ENCODE measurements at places on chromosomes 3 and 15.

GRCh38 chr15:30038667-30039523 lies 43.9 kb upstream of the GOLGA8J start:
- DNase-seq: no peak

- no peak for DNase-seq
These were observed 51.8 kb downstream of the SERP1 start for GRCh38 chr3:150494411-150494977.

GRCh38 chr3:145882436-145882835 lies 278.5 kb downstream of the PLOD2 start:
- DNase-seq: no peak

GRCh38 chr3:116614795-116615362 lies 94.7 kb upstream of the TUSC7 start:
- no peak for DNase-seq

GRCh38 chr15:36912311-36912712 lies 188.0 kb downstream of the MEIS2 start:
- DNase-seq: no peak

- DNase-seq: no peak
These were observed 55.2 kb downstream of the PGPEP1L start for GRCh38 chr15:98952381-98952803.

- peak; percentile 13 for DNase-seq
These were observed 36.3 kb upstream of the PLA2G4E start for GRCh38 chr15:42056934-42057798.

- no peak for DNase-seq
These were observed 353.9 kb upstream of the TPRG1 start for GRCh38 chr3:188817935-188818269.

DNA sequence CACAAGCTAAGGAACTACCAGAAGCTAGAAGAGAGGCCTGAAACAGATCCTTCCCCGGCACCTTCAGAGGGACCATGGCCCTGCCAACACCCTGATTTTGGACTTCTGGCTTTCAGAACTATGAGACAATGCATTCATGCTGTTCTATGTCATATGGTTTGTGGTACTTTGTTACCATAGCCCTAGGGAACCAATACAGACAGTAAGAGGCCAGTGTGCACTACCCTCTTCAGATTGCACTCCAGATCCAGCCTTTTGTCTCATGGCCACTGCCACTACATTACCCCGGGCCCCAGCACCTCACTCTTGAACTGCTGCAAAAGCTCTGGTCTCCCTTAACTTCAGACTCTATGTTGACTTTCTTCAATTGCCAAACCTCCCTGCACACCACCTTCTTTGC lies 24.0 kb downstream of the AAGAB start:
- no peak for DNase-seq

DNA sequence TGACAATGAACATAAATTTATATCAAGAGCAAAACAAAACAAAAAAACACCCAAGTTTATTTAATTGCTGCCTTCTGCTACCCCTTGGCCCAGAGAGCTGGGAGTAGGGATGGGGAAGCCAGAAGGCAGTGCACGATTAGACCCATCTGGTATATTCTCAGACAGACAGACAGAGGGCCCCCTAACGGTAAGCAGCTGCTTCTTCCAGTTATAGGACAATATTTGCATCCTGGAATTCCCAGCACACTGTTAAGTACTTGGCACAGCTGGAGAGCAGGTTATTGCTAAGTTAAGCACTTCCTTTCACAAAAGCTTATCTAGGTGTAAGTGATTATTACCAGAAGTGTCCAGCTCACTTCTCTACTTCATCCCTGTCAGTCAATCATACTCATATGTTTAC lies 39.3 kb downstream of the C2CD4B start:
- DNase-seq: no peak

GRCh38 chr3:18443665-18444594 lies 18.8 kb upstream of the SATB1 start:
- DNase-seq: peak; percentile 19

- no peak for DNase-seq
These were observed 58.7 kb upstream of the CHST2 start for GRCh38 chr3:143060906-143061305.

DNA sequence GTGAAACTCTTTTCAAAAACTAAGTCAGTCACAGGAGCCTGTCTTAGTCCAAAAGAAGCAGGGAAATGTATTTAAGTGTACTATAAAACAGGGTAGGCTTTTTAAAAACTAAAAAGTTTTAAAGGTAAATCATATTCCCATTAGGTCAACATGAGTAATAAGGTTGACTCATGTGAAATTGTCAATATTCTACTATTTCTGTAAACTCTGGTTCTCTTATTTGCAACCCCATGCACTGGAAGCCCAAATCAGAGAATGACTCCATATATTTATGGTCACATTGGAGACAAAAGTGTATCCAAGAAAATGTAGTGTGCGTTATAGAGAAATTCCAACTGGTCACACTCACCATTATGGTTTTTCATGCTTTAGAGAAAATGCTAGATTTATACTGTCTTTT lies 600.3 kb upstream of the TGFBR2 start:
- no peak for DNase-seq

GRCh38 chr15:41631880-41632470 lies 28.2 kb upstream of the MGA start:
- no peak for DNase-seq

- DNase-seq: no peak
These were observed 40.5 kb downstream of the SH3BP5 start for GRCh38 chr3:15291589-15292541.

DNA sequence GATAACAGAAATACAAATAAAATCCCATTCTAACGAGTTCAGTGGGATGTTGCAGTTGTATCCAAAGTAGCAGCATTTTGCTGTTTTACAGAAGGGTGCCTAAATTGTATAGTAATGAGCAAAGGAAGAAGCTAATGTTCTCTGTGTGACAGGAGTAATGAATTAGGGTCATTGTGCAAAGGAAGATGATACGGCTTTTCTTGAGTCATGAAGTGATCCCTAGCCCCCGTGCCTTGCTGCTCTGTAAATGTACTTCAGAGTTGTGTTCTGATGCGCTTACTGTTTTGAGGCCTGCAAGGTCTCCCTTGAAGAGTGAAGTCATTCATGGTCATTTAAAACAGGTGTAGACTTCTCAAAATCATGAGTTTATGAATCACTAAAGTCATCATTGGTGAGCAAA lies 37.9 kb downstream of the ATP1B3 start:
- no peak for DNase-seq

DNA sequence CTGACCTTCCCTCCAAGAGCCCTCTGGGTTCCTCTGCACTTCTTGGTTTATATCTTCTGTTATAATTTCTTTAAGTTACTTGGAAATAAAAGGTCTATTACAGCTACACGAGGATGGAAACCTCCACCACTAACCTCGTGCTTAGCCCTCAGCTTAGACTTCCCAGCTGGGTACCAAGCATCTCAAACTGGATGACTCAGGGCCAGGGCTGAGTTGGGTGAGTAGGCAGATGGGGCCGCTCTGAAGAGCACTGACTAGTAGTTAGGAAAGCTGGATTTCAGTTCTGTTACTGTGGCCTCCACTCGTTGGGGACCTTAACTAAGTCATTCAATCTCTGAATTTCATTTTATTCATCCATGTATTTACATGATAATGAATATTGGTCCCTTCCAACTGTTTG lies 1036.6 kb downstream of the IGSF11 start:
- no peak for DNase-seq

- DNase-seq: no peak
These were observed 206.9 kb downstream of the KLHL25 start for GRCh38 chr15:85587707-85588411.

DNA sequence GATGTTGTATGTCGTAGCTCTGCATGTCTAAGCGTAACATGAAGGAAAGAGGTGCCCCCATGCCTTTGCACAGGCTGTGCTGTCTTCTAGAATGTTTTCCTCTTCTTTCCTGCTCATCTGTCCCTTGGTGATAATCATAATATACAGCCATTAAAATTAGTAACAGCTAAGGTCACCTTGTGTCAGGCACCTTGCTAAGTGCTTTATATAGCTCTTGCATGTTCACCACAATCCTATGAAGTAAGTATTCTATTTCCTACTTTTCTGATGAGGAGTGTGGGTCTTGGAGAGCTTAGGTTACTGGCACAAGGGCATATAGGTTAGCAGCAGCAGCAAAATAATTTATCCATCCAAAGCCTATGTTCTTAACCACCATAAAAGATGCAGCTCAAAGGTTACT lies 754.4 kb downstream of the NTRK3 start:
- DNase-seq: no peak

DNA sequence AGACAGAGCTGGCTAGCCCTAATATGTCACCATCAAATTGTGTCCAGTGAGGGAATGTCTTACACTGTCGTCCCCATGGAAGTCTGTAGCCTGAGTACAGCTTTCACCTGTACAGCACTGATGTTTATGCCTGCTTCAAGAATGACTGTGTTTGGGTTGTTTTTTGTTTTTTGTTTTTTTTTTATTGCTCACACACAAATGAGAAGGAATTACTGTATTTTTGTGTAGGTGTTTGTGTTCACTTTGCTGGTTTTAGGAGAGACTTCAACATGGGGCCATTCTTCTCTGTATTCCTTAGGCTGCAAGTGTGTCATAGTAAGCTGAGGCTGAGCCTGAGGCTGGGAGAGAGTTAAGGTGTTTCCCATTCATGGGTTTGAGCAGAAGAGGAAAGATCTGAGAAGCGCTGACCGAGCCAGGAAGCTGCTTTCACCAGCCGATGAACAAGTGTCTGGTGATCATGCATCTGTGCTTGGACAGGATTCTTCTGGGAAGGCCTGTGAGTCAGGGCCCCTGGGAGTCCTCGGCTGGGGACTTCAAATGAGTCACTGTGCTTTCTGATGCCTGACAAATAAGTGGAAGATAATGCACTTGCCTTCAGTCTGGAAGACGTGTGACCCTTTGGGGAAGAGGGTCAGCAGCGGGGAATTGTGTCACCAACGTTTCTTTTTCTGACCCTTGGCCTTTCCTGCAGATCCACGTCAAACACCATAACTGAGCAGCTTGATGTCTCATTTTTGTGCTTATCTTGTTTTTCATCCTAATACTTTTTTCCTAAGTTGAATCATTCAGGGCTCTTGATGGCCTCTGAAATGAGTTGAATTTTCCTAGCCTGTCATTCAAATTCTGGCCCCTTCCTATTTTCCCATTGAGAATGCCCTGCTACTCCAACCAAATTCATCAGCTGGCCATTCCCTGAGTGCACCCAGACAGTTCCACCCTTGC lies 36.7 kb upstream of the ZBTB38 start:
- DNase-seq: no peak

DNA sequence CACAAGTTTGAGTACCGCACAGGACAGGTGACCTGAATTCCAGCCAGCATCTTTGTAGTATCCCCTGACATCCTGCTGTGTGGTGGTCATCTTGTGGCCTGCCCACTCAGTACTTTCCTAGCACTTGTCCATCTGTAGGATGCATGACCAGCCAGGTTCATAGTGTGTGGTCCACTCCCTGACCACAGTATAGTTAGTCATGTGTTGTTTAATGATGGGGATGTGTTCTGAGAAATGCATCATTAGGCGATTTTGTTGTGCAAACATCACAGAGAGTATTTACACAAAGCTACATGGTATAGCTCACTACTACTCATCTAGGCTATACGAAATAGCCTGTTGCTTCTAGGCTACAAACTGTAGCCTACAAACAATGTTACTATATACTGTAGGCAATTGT lies 16.9 kb upstream of the RBPMS2 start:
- no peak for DNase-seq

DNA sequence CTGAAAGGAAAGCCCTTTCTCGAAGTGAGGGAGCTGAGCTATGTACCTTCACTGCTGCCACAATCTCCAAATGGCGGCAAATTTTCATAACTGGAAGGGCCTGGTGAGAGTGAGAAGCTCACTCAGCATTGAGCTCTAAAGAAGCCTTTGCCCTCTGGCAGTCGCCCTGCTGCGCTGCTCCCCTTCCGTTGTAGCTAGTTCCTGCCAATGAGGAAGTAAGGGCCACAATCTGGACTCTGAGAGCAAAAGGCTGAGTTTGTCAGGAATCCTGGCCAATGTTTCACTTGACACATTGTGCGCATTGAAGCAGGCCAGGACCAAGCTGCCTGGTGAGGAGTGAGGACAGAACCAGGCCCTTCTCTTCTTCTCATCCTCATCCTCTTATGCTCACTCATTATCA lies 579.5 kb downstream of the PDCD6IP start:
- no peak for DNase-seq

- DNase-seq: no peak
These were observed 402.2 kb downstream of the EPHB1 start for GRCh38 chr3:135197246-135197645.

DNA sequence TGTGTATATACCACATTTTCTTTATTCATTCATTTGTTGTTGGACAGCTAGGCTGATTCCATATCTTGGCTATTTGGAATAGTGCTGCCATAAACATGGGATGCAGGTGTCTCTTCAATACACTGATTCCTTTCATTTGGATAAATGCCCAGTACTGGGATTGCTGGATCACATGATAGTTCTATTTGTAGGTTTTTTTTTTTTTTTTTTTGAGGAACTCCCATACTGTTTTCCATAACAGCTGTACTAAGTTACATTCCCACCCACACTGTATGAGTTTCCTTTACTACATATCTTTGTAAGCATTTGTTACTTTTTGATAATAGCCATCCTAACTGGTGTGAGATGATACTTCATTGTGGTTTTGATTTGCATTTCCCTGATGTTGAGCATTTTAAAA lies 437.7 kb downstream of the DIPK2A start:
- no peak for DNase-seq

GRCh38 chr15:34353627-34354026 lies 10.5 kb downstream of the NUTM1 start:
- DNase-seq: no peak

DNA sequence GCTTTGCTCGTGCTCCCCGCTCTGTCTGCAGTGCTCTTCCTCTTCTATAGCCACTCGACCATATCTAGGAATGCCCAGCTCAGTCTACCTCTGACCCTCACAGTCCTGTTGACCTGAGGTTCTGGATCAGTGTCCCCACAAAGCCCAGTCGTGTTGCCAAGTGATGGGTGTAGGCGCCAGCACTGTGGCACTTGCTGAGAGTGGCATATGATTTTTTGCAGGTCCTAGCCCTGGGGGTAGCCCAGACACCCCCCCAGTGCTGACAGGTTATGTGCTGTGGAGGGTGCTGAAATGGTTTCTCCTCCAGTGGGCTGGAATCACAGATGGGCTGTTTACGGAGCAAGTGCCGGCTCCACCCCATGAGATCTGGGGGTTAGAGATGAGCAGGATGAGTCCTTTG lies 32.5 kb downstream of the ACAD9 start:
- DNase-seq: no peak

DNA sequence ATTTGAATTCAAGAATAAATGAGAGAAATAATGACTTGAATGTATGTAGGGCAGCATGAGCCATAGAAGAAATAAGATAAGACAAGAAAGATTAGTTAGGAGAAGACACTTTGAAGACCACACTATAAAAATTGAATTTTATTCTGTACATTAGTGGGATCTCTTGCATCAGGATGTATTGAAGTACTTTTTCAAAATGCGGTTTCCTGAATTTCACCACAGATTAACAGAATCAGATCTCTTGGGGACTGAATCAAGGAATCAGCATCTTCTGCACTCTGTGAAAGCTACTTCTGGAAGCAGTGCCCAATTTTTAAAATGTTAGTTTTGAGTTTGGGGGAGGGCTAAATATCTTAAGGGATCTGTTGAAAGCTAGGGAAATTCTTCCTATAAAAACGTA lies 763.9 kb upstream of the GOLIM4 start:
- DNase-seq: no peak
